HCT116 (cell line): ENCODE measurements at places on chromosomes 3 and 15. TPM values are rescaled to one million over a fixed set of nuclear protein-coding genes. Genes with fewer than 3 reads are reported as not detected.

DNA sequence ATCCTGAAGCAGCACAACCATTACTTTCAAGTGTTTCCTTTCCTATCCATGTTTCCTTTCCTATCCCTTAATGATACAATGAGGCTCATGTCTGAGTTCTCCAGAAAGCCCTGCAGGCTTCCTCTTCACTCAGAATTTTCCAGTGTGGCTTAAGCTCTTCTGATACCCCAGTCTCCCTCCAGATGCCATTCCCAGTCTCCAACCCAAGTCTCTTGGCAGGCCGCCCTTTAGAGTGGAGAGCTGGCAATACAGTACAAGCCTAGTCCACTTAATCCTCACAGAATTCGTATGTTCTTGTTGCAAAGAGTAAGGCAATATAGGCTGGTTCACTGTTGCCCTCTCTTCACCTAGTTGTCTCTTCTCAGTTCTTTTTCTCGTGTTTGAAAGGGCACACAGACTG lies 503.9 kb upstream of the MDFIC2 start:
- DNase-seq, result no peak

DNA sequence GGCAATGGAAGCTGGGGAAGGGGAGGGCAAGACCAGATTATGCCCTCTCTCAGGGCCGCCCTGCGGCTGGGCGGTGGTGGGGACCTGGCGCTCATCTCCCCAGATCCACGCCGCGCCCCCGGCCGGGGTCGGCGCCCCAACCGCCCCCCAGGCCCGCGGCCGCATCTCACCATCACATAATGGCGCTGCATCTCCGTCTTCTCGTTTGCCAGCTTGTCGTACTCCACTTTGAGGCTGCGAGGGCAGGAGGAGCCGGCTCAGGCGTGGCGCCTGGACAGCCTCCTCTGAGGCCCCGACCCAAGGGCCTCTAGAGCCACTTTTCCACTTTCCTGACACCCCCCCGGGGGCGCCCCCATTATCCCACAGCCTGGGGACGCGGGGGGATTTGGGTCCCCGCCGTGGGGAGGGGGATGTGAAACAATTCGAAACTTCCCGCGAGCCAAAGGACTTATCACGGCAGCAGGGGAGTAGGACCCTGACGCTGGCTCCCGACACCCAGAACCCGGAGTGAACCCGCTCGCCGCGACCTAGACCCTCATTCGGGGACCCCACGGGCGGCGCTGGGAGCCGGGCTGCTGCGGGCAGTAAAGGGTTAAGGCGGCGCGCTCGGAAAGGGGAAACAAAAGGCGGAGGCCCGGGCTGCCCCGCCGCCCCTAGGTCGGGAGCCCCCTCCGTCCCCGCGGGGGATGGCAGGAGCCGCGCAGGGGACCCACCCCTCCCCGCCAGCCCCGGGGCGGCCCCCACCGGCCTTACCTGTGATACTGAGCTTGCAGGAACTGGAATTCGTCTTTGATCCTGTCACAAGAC lies 2.1 kb downstream of the TLE3 start:
- no peak for DNase-seq

GRCh38 chr3:64518950-64519349 lies 168.8 kb downstream of the ADAMTS9 start:
- no peak for DNase-seq

DNA sequence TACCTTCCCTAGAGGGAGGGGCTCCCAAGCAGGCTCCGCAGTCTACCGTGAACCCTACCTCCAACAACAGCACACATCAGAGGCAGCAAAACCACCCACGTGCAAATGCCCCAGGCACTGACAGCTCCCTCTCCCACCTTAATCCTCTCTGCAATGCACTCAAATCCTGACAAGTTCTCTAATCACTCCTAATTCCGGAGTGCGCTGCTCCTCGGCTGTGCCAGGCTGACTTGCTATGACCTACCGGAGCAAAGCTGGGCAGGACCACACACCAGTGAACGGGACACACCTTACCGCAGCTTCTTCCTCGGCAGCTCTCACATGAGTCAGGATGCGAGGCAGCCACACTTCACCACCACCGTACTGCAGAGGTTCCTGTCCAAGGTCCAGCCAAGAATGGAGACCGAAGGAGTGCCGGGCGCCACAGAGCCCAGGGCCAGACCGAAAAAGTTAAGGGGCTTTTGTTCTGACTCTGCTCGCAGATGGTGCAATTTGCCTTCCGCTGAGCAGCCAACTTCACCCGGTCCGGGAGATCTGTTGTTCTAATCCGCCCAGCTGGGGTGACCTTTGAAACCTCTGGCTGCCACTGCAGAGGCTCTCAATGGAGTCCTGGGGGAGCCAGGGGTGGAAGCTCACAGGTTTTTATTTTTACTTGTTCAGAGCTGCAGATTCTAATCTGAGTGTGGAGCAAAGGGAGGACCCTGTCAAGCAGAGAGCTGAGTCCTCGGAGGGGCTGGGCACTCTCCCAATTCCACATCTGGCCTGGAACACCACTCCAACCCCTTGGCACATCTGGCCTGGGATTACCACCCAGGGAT lies 84.4 kb downstream of the MYLK start:
- DNase-seq, result no peak

DNA sequence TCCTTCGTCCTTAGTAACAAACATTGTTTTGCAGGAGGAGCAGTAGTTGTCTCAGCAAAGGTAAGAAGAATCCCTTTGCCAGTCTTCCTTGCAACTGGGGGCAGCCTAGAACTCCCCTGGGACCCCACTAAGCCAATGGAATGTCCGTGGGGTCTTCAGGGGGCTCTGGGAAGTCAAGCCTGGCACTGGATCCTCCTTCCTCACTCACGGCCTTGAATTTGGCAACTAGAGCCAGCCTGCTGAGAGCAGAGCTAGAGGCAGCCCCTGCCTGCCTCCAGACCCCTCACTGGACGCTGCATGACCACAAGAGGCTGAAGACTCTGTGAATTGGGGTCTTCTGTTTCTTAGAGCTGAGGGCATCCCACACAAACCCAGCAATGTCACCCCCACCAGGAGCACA lies 18.6 kb upstream of the PRR23E start:
- no peak for DNase-seq

GRCh38 chr3:51275111-51275805 lies 109.8 kb upstream of the MANF start:
- no peak for DNase-seq

GRCh38 chr15:96329403-96329981 lies 1.0 kb upstream of the NR2F2 start:
- DNase-seq, result no peak

DNA sequence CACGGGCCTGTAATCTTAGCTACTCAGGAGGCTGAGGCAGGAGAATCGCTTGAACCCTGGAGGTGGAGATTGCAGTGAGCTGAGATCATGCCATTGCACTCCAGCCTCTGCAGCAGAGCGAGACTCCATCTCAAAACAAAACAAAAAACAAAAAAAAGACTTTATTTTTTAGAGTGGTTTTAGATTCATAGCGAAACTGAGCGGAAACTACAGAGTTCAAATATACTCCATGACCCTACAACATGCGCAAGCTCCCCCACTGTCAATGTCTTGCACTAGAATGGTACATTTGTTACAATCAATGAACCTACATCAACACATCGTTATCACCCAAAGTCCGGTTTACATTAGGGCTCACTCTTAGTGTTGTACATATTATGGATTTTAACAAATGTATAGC lies 2.2 kb upstream of the CRTAP start:
- DNase-seq, result no peak

- no peak for DNase-seq
Measured at GRCh38 chr3:124097362-124098131, 105.6 kb upstream of the ROPN1 start.

GRCh38 chr15:80662129-80662528 lies 33.0 kb upstream of the ABHD17C start:
- no peak for DNase-seq

CCDC33 gene
- total RNA-seq, result 0.15 TPM

ADAMTS7 gene
- total RNA-seq, result 12.0 TPM

HYAL3 gene
- 10.3 TPM for total RNA-seq

SPTBN5 gene
- total RNA-seq, result 0.96 TPM

NDUFB4 gene
- 161 TPM for total RNA-seq

LMAN1L gene
- 0.17 TPM for total RNA-seq

DNA sequence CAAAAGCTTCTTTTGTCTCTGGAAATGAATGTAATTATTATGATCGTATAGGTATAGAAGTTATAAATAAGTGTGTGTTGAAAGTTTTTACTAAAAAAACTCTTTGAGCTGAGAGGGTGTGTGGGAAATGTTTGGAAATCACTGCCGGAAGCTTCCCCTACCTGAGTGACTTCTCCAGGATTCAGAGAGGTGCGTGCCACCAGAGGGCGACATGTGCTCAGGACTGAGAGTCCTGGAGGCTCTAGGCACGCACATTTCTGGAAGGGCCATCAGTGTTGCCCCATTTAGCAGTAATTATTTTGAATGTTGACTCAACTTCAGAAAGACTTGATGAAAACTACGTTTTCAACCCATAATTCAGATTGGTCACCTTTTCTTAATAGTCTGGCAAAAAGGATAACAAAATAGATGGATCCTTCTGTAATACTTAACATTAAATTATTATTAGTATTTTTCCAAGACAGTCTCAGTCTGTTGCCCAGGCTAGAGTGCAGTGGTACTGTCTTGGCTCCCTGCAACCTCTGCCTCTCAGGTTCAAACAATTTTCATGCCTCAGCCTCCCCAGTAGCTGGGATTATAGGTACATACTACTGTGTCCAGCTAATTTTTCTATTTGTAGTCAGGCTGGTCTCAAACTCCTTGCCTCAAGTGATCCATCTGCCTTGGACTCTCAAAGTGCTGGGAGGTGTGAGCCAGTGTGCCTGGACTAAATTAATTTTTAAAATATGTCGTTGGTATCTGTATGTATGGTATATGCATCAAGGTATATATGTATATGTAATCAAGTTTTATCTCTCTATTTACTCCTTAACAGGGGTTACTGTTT lies 34.5 kb downstream of the GPR171 start:
- DNase-seq, result peak; percentile 47

- no peak for DNase-seq
Measured at GRCh38 chr3:127714125-127714571, 41.4 kb downstream of the ABTB1 start.

GP9 gene
- not detected for total RNA-seq

- no peak for DNase-seq
Measured at GRCh38 chr3:129593595-129594339, 12.7 kb downstream of the PLXND1 start.

TTLL13 gene
- 1.0 TPM for total RNA-seq

GRCh38 chr3:128919988-128920387 lies 40.6 kb downstream of the ACAD9 start:
- no peak for DNase-seq

C3orf85 gene
- total RNA-seq, result not detected

GRCh38 chr3:32437896-32438295 lies 46.2 kb downstream of the CMTM7 start:
- DNase-seq, result no peak

DNA sequence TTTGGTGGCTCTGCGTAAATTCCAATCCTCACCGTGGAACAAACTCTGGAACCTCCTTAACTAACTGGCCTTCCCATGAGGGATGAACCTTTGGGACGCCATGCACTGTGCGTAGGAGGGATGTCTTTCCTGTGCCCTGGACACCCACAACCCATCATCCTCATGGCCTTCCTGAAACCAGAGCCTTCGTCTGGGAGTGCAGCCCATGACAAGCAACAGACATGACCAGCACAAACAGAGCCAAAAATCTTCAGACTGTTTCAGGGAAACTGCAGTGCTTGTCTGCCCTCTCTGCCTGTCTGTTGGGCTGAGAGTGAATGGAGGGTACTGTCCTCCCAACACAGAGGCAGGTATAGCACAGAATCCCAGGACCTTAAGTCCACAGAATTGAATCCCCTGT lies 61.1 kb upstream of the BOC start:
- no peak for DNase-seq

- peak; percentile 26 for DNase-seq
Measured at GRCh38 chr3:146550743-146551510, 6.5 kb upstream of the PLSCR1 start.

DNA sequence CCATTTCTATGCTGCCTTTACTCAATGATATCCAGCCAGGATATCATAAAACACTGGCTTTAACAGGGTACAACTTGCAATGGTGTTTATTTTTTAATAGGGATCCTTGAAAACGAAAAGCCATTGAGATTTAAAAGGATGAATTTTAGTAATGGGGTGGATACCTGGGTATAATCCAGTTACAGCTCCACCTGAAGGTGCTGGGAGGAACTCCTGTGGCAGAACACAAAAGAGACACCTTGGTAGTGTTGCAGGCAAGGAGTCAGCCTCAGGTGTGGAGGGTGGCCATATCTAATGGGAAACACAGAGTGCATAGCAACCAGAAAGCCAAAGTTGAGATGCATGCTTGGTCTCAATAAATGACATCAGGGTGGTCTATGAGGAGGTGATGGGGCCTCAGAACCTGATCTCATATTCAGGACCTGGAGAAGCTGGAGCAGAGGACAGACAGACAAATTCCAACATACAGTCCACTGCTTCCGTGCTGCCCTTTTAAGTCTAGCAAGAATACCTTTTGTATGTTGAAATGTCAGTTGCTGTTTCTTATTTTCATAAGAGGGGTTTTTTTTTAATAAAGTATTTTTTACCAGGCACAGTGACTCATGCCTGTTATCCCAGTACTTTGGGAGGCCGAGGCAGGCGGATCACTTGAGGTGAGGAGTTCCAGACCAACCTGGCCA lies 12.0 kb upstream of the PAQR9 start:
- no peak for DNase-seq

- no peak for DNase-seq
Measured at GRCh38 chr15:59438625-59439290, 772 bp downstream of the FAM81A start.

MB21D2 gene
- 2.8 TPM for total RNA-seq

EPHB3 gene
- 6.5 TPM for total RNA-seq

DNA sequence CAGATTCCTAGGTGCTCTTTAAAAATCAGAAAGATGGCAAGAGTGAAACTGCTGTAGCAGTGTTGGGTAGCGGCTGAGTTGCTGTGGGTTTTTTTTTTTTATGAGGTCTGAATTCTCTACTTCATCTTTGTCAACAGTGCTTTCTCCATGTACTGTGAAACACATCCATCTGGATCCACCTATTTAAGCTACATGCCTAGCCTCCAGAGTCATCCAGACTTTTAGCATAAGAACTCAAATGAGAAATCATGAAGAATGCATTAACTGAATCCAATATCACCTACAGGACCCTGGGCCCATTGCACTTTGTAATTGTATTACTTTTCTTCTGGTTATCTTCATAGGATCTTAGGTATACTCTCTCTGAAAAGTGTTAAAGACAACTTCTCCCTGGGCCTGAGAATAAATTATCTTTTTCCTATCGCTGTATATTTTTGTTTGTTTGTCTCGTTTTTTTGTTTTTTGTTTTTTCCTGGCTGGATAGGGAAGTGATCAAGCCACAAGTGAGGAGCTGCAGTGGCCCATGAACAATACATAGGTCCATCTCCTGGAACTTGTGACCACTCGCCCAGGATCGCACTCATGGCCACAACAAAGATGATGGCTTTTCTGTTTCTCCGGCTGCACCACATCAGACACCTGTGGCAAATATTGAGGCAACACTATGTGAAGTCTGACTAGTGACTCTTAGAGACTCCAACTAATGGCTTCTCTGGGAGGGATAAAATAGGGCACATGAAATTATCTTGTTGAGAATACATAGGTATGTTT lies 609.9 kb upstream of the AGTR1 start:
- no peak for DNase-seq

DNA sequence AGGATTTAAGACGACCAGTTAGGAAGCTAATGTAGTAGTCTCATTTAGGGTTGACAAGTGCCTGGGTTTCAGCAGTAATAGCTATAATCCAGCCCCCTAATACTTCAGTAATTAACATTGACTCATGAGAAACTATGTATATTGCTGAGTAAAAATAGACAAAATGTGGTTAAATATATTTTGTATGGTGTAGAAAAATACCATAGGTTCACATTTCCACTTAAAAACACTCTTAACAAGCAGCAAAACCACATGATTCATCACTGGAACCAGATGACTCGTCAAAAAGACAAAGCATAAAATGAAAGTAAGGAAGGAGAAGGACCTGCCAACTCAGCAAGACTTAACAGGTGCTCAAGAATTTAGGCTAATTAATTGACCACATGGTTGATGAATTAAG lies 288.9 kb downstream of the EFHB start:
- no peak for DNase-seq
